ENCODE measurements at places on chromosomes 2 and 18.

GRCh38 chr18:57629422-57629821 is 7.8 kb upstream of the NARS1 start:
- DNase-seq, result no peak

DNA sequence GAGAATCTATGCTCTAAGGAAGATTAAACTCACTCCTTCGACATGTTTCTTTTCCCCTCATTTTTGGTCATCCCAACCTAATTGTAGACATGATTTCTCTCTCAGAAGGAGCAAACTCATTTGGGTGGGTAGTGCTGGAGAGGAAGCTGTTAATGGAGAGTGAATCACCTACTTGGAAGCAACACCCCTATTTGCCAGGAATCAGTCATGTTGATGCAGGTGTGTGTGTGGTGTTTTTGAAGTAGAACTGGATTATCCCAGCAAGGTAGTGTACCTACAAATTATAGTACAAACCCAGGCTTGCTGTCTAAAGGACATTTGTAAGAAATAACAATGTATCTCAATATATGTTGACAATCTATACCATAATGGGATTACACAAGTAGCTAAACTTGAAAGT is 186.4 kb downstream of the EPHA4 start:
- no peak for DNase-seq

DNA sequence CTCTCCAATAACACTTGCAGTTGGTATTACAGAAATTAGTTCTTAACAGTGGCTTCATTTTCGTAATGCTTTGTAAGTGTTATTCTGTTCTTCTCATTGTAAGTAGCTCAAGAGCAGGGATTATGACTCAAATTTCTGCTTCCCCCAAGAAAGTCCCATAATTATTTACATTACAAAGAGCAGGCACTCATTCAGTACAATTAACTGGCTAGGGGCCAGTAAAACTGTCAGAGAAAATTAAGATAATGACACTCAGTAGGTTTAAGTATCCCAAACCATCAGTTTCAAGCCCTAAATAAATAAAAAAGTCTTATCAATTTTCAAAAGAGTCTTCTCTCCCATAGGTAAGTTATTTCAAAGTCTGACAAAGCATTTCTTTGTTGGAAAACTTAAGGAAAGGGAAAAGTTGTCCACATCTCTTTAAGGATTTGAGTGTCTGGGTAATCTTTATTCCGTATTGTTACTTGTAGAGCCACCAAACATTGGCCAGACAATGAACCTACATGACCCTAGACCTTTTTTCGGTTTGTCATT is 137.1 kb downstream of the ARHGAP28 start:
- no peak for DNase-seq

- DNase-seq, result no peak
Observed at GRCh38 chr2:104758199-104758620, 95.7 kb upstream of the POU3F3 start.

DNA sequence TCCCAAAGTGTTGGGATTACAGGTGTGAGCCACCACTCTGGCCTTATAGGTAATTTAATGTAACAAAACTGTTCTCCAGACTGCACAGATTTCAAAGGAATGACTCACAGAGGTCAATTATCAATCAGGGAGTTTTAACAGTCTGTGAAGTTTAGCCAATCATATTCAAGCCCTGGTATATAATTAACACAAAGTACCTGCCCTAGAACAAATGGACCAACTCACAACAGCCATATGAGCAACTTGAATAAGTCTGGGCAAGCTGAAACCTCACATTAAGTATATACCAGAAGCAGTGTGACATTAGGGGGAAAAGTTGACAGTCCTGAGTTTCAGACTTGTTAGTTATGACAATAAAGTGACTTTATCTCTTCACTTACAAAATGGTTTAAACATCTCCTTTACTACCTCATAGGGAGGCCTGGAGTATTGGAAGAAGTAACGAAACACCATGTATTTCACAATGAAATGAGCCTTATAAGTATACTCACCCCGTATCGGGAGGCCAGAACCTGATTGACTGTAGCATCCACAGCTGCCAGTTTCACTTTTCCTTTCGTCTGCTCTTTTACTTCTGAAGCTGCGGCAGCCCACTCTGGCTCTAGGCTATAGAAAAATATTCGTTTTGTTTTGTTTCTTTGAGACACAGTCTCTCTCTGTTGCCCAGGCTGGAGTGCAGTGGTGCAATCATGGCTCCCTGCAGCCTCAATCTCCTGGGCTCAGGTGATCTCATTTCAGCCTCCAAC is 22.2 kb downstream of the PDIA6 start:
- DNase-seq, result peak; percentile 29

DNA sequence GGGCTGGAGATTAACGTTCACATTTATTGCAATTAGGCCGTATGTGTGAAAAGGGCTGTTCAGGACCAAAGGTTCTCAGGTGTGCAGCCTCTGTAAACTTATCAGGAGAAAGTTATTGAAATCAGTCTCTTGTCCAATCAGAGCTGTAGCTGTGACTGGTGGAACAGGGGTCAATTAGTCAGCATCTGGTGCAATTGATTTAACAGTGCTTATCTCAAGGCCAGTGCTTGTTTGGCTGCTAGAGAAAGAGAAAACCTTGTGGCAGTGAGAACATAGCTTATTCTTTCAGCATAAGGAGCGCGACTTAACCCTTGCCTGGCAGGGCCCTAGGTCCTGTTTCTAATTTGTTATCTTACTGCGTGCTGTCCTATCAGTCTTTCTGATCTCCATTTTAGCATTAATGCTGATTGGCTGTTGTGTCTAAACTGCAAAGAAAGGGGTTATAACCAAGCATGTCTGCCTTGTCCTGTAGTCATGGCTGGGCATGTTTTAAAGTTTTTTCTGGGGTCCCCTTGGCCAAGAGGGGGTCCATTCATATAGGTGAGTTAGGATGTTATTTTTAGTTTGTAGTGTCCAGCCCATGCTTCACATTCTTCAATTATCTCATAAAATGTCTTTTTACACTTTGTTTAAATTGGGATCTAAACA is 66.4 kb downstream of the CYB5A start:
- DNase-seq, result no peak

- no peak for DNase-seq
Observed at GRCh38 chr2:152376968-152377367, 42.0 kb downstream of the FMNL2 start.

- no peak for DNase-seq
Observed at GRCh38 chr2:26687328-26687727, 5.2 kb upstream of the KCNK3 start.

DNA sequence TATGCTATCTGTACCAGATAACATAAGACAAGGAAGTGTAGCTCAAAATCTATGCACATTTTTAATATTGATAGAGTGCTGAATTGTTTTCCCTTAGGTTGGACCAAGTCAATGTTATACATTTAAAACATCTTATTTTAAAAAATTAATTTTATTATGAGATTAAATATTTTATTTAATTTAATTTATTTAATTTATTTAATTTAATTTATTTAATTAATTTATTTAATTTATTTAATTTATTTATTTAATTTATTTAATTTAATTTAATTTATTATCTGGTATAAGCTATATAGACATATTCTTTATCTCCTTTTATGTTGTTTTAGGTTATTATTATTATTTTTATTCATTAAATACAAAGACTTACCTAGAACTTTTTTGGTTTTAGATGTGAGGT is 551.7 kb upstream of the LRRTM1 start:
- DNase-seq, result no peak

DNA sequence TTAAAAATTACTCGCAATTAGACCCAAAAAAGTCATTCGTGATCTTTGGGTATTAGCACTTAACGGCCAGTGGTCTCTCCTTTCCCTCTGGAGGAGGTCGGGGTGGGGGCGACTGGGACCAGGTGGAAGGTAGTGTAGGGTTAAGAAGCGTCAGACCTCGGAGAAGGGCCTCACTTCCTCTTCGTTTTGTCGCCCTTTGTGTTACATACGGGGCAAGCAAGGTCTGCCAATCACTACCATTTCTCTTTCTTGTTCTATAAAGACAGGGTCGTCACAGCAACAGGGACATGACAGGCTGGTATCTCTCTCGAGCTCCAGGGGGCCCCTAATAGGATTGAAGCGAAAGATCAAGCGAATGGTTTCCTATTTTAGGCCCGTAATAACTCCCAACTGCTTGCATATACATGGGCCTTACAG is 136.6 kb downstream of the INSIG2 start:
- no peak for DNase-seq

- DNase-seq, result no peak
Observed at GRCh38 chr2:216620786-216621185, 12.4 kb upstream of the IGFBP2 start.

DNA sequence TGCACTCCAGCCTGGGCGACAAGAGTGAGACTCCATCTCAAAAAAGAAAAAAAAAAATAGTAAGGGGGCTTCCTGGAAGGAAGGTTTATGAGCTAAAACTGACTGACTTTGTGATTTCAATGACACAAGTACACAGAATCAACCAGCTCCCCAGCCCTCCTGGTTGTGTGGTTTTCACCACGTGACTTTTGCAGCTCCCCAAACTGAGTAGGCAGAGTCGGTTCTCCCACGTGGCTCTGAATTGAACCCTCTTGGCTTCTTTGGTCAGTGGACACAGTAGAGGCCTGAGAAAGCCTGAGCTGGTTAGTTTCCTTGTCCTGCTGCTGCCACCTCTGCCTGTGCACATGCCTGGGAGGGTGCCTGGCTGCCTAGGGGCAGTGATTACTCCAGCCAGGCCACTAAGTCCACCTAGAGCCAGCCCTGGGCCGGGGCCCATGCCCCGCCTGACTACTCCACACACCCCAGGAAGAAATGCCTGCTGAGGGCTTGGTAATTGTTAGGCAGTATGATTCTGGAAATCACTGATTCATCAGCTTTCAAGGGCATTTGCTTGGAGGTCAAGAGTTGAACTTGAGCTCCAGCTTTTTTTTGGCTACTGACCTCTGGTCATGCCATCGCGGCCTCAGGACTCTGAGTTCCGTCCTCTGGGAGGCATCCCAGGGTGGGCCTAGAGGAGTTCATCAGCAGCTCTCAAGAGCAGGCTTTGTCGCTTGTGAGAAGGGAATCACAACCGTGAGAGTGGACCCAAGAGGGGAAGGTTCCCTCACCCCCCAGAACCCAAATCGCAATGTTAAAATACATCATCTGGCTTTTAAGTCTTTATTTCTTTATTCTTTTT is 431.9 kb upstream of the HS6ST1 start:
- DNase-seq, result no peak

DNA sequence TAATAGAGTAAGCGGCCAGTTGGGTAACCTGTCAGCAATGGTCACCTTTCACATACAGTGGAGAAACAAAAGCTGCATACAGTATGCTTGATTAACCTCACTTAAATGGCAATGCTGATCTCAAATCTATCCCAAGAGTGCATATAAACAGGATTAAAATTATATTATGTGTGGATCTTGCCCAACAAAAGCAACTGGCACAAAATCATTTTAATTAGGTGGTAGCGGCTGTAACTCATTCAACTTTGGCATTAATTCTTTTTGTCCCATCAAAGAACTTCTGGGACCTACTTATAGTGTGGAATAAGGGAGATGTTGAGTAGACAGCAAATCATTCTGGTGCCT is 167.8 kb upstream of the VRK2 start:
- DNase-seq, result no peak

- no peak for DNase-seq
Observed at GRCh38 chr2:186771850-186772463, 77.0 kb downstream of the ZSWIM2 start.

- no peak for DNase-seq
Observed at GRCh38 chr2:135829378-135830135, 7.4 kb downstream of the LCT start.

DNA sequence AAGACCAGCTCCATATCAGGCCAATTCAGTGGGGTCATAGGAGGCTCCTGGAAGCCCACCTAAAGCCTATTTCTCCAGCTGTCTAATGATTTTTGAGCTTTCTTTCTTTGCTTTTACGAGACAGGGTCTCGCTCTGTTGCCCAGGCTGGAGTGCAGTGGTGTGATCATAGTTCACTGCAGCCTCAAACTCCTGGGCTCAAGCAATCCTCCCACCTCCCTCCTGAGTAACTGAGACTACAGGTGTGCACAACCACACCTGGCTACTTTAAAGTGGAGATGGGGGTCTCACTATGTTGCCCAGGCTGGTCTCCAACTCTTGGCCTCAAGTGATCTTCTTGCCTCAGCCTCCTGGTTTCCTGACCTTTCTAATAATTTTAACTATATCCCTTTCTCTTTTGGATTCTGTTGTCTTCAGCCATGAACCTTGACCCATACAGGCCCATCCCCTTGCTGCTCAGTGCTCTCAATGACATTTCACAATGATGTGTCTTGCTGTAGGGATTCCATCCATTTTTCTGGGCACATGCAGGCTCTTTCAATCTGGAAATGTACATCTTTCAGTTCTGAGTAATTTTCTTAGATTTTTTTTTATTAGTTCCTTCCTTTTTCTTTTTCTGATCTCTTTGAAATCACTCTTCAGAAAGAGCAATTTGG is 29.7 kb downstream of the GNLY start:
- DNase-seq, result no peak

GRCh38 chr2:112187805-112188596 is 49.8 kb downstream of the FBLN7 start:
- DNase-seq, result peak; percentile 81

GRCh38 chr2:234550511-234551107 is 53.7 kb upstream of the ARL4C start:
- DNase-seq, result peak; percentile 50

GRCh38 chr2:43490252-43490786 is 105.5 kb downstream of the THADA start:
- no peak for DNase-seq

- no peak for DNase-seq
Observed at GRCh38 chr2:237268004-237268708, 145.8 kb downstream of the COL6A3 start.

DNA sequence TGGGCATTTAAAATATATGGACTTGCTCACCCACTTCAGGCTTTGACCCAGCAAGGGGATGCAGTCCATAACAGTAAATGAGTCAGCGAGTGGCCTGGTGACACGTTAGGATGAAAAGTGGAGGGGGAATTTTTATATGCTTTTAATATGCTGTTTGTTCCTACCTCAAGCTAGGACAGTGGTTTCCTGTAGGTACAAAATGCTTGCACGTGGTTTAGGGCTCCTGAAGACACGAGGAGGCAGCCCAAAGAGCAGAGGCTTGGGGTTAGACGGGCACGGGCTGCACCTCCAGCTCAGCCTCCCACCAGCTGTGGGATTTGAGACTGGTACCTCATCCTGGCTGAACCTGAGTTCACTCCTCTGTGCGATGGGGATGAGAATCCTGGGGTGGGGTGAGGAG is 306.2 kb upstream of the CXCR4 start:
- DNase-seq, result no peak

GRCh38 chr2:193738892-193739291 is 1544.2 kb upstream of the TMEFF2 start:
- DNase-seq, result no peak

GRCh38 chr2:68662466-68662865 is 19.1 kb downstream of the PROKR1 start:
- DNase-seq, result no peak

- DNase-seq, result no peak
Observed at GRCh38 chr2:27324720-27325119, 1.8 kb upstream of the MPV17 start.

- no peak for DNase-seq
Observed at GRCh38 chr2:198615972-198616371, 811.6 kb downstream of the PLCL1 start.

GRCh38 chr2:58387701-58388100 is 146.6 kb upstream of the FANCL start:
- no peak for DNase-seq

GRCh38 chr18:22031611-22032010 is 137.8 kb upstream of the GATA6 start:
- DNase-seq, result no peak

All from stimulated activated CD4-positive, alpha-beta T cell treated with anti-CD3 and anti-CD28 coated beads, Interleukin-2, amount 100 ng/mL, for 24 hours (primary cell).